ENCODE measurements at places on chromosomes 12 and 14.
A peak's percentile ranks its signal among the peaks of the same experiment; 100 is the strongest.

DNA sequence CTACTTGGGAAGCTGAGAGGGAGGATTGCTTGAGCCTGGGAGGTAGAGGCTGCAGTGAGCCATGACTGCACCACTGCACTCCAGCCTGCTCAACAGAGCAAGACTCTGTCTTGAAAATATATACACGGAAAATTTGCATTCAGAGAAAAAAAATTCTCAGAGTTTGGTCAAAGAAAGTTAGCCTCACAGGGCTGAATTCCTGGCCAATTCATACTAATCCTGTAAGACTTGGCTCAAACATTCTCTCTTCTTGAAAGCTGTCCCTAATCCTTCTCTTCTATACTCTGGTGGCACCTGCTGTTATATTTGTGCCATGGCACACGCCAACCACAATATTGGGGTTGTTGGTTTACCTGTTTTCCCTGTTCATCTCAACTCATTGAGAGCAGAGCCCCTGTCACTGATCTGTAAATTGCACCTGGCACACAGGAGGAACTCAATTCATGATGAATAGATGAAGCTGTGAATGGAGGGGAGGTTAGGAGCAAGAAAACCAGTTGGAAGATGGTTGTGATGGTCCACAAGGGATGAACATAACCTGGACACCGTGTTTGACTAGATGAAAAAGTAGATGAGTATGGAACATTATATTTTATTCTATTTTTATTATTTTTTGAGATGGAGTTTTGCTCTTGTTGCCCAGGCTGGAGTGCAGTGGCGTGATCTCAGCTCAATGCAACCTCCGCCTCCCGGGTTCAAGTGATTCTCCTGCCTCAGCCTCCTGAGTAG, 36.8 kb upstream of the SPTSSA start:
- DNase-seq, result peak; percentile 37

GRCh38 chr12:7169951-7170350, 19.5 kb upstream of the PEX5 start:
- no peak for DNase-seq

DNA sequence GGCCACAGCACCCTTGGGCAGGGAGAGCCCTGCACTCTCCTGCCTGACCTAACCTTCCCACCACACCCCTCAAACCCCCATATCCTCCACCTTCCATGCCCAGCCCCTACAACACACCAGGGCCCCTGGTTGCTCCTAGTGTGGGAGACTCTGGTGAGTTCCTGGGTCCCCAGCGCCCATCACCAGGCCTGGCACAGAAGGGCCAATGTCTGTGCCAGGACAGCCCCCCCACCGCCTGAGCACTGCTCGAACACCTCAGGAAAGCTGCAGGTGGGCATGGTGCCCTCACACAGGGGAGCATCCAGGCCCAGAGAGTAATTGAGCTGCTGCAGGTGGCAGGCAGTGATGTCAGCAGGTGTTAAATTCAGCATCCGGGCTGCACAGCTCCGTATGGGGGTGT, 15.2 kb downstream of the ADCY6 start:
- DNase-seq, result no peak

GRCh38 chr12:9810671-9811070, 16.6 kb upstream of the KLRF1 start:
- no peak for DNase-seq

DNA sequence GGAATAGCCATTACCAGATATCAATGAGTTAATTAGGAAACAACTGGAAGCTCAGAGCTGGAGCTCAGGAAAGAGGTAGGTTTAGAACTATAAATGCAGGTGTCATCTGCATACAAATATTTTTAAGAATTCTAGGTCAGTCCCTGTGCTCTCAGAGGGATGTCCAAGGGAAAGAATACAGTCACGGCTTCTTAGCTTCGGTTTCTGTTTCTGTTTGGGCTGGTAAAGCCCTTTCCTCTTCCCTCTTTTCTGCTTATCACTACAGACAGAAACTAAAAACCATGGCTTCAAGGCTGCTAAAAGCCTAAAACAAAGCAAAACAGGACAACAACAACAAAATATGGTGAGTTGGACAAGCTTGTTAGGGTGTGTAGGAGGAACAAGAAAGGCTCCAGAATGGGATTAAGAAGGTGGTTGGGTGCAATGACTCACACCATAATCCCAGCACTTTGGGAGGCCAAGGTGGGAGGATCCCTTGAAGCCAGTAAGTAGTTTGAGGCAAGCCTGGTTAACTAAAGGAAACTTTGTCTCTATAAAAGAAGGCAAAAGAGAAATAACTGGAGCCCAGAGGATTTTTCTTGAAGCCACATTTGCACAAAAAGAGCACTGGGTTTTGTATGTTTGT, 113.0 kb downstream of the SEC23A start:
- no peak for DNase-seq

Measured in body of pancreas (tissue), 4 donors.